D721Med (cell line): ENCODE measurements at places on chromosomes 7 and 10.

DNA sequence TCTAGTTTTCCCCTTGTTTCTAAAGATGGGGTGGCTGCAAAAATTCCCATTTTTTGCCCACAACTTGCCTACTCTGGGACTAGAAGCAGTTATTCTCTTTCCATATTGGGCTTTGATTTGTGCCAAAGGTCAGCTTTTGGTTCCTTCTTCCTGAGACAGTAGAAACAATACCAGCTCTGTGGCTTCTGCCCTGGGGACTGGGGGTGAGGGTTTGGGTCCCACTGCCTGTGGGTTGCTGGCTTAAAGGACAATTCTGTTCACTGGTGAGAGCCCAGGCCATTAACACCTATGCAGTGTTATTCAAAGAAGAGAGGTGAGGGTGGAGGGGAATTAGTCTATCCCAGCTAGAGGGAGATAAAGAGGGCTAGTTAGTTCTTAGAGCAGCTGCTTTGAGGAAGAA lies 171.5 kb downstream of the CPEB3 start:
- DNase-seq, result no peak

GRCh38 chr10:93954299-93954698 lies 39.4 kb upstream of the PLCE1 start:
- no peak for DNase-seq

GRCh38 chr10:17023386-17024298 lies 106.0 kb downstream of the CUBN start:
- no peak for DNase-seq

DNA sequence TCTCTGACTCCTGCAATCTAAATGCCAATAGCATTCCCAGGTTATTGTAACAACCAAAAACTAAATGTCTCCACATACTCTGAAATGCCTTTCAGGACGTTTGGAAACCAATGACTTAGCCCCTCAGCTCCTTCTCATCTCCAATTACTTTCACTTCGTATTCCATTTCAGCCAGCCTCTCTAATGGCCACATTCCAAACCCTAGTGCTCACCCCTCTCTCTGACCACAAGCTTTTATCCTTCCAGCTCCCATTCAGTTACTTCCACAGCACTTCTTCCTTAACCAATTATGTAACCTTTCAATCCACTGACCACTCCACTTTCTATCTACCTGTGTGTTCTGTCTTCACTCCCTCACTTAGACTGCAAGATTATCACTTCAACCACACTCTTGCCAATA lies 4.3 kb downstream of the NOC3L start:
- no peak for DNase-seq

DNA sequence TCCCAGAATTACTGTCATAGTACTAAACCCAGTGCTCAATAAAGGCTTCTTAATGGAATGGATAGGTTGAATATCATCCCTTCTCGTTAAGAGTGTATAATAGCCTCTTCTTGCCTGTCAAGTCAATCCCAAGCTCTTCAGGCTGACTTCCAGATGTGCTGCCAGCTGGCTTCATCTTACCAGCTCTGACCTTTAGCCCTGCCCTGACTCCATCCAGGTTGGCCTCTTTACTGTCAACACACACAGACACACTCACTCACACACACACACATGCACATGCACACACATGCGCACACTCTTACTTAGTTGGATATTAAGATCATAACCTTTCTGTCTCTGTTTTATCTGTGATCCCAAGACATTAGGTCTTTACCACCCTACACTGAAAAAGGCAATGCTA lies 49.1 kb downstream of the ASB4 start:
- no peak for DNase-seq

DNA sequence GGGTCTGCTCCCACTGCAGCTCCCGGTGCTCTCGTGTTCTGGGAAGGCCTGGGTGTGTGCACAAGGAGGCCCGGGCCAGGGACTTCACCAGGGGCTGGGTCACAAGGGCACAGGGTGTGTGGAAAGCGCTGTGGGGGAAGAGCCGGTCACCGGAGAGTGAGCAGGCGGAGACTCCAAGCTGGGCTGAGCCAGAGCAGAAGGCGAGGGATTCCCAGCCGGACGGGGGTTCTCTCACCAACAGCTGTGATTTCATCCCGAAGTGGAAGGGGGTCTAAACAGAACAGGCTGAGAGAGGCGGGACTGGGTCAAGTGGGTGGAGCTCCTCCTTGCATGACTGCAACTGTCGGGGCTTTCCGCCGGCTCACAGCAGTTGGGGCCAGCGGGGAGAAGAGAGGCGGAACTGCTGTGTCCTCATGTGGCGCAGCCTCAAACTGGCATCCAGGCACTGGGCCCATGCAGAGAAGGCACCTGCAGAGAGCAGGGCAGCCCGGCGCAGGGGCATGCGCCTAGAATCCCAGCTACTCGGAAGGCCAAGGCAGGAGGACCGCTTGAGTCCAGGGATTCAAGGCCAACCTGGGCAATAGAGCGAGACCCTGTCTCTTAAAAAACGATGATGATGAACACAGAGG lies 7.6 kb upstream of the ORAI2 start:
- peak; percentile 2 for DNase-seq

GRCh38 chr10:36092116-36092515 lies 450.0 kb upstream of the FZD8 start:
- DNase-seq, result no peak

DNA sequence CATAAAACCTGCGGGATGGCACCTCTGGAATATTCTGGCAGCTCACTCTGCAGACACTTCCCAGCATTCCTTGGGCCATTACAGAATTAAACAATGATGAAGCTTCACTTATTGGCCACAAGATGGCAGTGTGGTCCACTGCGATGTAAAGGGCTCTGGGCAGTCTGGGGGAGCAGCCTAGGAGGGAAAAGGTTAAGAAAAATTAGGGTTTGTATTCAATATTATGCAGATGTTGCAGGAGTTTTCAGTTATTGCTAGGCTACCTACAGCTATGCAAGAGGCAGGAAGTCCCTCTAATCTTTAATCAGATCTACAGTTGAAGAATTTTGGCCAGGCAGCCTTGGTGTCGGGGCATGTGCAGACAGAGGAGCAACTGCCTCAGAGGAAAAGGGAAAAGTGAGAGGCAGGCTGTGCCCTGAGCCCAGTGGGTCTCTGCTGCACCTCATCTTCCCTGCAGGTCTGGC lies 233.2 kb upstream of the PRSS1 start:
- DNase-seq, result peak; percentile 25

- no peak for DNase-seq
Measured at GRCh38 chr10:61465901-61466632, 12.9 kb upstream of the TMEM26 start.

GRCh38 chr7:141349804-141350203 lies 201.4 kb upstream of the AGK start:
- no peak for DNase-seq

GRCh38 chr10:34816085-34816496 lies 995 bp upstream of the PARD3 start:
- no peak for DNase-seq

DNA sequence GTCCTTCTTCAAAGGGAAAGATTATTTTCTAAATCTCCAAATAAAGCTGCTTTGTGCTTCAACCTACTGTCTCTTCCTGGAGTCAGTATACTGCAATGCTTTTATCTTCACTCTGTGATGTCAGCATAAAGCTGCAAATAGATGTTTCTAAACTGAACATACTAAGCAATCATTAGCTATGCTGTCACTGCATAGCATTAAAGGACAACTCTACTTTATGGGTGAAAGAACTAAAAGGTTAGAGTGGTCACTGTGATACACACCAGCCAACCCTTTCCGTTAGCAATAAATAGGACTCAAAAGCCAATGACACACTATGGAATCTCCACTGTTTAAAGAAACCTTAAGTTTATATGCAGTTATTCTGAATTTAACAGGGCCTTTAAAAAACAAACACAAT lies 1.8 kb downstream of the CCDC186 start:
- DNase-seq, result no peak

GRCh38 chr10:50595785-50596184 lies 28.0 kb downstream of the SGMS1 start:
- no peak for DNase-seq

DNA sequence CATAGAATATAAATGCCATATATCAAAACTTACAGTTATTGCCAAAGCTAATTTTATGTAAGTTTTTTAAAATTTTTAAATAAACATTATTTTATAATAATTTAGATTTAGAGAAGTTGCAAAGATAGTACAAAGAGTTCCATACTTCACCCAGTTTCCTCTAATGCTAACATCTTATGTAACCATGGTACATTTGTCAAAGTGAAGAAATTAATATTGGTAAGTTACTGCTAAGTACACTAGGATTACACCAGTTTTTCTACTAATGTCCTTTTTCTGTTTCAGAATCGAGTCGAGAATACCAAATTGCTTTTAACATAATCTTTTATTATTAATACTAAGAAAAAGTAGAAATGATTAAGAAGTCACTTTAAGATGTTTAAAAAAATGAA lies 29.2 kb downstream of the CSGALNACT2 start:
- no peak for DNase-seq

- DNase-seq, result no peak
Measured at GRCh38 chr7:23098460-23098859, 7.1 kb upstream of the KLHL7 start.

DNA sequence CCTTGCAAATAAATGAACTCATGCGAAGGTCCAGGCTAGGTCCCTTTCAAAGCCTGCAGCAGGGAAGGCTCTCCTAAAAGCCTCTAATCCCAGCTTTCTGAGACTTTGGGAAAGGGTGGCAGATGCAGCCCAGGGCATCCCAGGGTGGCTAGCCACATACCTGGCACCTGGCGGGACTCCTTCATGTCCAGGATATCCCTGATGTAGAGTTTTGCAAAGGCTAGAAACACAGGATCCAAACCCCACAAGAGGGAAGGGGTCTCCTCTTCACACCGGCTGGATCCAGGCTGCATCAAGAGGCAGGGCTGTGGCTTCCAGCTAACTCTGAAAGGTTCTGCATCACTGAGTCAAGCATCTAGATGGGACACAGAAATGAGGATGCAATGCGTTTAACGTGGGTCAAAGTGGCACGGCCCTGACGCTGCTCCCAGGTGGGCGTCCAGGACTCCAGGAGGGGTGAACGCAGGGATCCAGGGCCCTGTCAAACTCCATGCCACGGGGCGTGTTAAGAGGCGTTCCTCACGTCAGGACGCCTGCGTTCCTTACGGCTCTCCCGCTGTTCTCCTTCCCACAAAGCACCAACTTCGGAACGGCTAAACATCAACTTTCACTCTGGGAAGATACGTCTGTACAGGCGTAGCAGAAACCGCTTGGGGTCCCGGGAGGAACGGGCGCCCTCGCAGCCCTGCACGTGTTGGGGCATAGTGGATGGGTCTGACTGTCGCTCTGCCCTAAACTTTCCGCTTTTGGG lies 507 bp downstream of the STN1 start:
- DNase-seq, result no peak

GRCh38 chr7:95317546-95317945 lies 6.8 kb downstream of the PON1 start:
- no peak for DNase-seq
